ENCODE measurements at places on chromosomes 1 and 21.

DNA sequence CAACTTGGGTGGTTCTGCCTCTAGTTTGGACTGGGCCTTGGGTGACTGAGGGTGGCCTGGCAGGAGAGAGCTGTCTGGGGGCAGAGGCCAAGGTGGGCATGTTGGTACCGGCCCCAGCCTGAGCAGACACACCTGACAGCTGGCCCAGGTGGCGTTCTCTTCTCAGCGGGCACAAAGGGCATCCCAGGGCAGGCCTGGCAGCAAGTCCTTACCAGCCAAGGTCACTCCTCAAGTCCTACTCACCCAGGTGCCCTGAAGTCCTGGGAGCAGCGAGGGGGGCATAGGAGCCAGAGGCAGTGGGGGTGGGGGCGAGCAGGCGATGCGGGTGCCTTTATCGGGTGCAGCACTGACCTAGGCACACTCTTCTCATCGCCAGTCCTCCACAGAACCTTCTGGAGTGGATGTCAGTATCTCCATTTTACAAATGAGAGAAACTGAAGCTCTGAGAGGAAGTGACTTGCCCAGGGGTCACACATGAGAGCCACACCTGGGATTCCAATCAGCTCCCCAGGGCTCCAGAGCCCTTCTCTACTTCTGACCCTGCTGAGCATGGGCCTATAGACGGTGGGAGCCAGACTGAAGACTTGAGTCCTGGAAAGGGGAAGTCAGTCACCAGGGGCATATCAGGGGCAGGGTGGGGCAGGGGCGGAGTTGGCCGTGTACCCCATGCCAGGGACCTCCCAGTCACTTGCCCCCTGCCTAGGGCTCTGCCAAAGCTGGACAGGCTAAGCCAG lies 587 bp upstream of the SLC25A34 start:
- DNase-seq = no peak

DNA sequence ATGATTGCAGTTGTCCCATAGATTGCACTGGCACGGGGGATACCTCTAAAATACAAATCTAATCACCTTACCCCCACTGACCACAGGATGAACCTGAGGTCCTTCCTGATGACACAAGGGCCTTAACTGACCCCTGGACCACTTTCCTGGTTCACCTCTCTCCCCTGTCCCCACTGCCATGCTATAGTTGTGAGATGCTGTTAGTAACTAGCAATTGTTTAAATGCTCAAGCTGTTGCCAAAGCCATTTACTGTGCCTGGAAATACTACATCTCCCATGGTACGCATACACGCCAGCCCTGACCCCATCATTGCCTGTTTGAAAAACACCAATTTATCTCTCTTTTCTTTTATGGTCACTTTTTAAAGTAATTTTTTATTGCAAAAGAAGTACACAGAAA lies 29.1 kb upstream of the RGS8 start:
- DNase-seq = no peak

- no peak for DNase-seq
Measured at GRCh38 chr1:38087676-38088075, 41.1 kb upstream of the POU3F1 start.

DNA sequence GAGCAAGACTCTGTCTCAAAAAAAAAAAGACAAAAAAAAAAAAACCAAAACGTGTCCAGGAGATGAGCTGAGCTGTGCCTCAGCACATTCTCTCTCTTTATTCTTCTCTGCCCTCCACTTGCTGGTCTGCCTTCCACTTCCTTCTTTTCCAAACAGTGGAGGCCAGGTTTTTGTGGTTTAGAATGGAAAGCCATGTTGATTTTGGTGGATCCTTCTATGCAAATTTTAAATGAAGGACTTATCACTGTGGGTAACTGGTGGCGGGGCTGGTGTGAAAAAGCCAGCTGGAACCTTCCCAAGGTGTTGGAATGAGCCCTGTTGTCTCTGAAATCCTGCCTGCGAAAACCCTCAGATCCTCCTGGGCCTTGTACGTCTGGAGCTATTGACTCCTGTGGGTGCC lies 61.9 kb downstream of the PTPRU start:
- no peak for DNase-seq

GRCh38 chr1:26079960-26080814 lies 12.8 kb upstream of the TRIM63 start:
- no peak for DNase-seq

GRCh38 chr1:168966217-168966616 lies 140.3 kb upstream of the ATP1B1 start:
- no peak for DNase-seq

- peak; percentile 41 for DNase-seq
Measured at GRCh38 chr1:202143768-202144401, 652 bp downstream of the ARL8A start.

DNA sequence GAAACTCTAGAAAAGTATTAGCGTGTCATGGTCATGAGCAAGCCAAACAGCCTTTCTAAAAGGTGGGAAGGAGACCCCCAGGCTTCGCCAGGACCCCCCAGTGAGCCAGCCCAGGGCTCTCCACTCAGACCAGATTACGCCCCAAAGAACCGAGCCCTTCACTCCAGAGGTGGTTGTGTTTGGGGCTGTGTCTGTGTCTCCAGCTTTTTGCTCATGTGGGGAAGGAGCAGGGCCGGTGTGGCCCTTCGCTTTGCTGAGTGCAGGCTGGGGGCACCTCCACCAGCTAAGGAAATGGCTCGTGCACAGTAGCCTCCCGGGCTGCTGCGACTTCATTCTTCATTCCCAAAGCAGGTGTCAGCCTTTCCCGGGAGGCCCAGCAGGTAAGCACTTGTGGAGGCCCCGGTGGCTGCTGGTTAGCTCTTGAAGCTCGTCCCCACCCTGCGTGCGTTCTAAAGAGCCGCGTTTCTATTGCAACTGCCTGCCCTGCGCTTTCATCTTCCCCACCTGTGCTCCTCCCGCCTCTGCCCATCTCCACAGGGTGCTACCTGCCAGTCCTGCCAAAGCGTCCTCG lies 531 bp downstream of the TSPEAR start:
- no peak for DNase-seq

GRCh38 chr1:150364231-150365003 lies 470 bp downstream of the RPRD2 start:
- DNase-seq = peak; percentile 92

DNA sequence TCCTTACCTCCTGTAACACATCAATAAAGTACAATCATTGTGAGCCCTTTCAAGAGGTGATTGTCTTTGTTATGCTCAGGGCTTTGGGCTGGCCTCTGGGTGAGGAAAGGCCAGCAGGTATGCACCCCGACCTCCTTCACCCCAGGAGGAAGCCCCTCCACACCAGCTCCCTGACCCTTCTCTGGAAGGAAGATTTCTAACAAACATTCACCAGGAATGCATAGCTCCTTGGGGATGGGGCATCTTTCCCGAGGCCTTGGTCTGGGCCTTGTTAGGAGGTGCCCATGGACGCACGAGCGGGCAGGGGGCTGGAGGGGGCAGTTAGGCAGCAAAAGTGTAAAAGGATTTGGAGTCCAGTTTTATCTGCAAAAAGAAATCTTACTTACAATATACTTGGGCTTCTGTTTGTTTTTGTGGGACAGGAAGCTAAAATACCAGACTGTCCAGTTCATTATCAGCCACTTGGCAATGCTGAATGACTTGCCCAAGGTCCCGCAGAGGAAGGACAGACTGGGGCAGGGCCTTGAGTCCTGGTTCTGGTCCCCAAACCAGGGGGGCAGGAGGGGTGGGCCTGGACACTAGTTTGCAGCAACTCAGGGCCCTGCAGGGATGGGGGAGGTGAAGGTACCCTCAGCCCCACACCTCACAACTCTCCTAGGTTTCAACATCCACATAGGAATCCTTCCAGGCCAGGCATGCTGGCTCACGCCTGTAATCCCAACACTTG lies 10.1 kb downstream of the ZC3H12A start:
- peak; percentile 28 for DNase-seq

DNA sequence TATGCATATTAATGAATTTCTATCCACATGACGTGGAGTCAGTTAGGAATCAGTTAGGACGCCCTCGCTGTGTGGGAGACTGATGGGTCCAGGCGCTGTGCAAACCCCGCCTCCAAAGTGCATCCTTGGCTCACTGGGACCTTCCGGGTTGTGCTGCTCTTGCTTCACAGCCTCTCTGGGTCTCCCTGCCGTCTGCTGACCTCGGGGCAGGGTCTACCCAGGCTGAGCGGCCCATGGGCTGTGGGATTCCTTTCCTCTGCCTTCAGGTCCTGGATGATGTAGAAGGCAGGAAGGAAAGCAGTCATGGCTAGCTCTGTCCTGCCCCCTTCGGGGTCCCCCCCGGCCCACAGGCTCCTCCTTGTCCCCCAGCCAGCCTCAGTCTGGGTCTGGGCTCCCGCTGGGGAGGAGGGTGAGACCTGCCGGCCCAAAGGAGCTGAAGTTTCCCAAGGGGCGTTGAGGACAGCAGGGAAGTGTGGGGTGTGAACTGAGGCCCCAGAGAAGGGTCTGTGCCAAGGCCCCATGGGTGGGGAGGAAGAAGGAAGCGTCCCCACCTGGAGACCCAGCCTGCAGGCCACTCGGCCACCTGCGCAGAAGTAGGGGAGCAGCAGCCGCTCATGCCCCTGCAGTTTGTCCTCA lies 24.6 kb upstream of the CDK11A start:
- no peak for DNase-seq

DNA sequence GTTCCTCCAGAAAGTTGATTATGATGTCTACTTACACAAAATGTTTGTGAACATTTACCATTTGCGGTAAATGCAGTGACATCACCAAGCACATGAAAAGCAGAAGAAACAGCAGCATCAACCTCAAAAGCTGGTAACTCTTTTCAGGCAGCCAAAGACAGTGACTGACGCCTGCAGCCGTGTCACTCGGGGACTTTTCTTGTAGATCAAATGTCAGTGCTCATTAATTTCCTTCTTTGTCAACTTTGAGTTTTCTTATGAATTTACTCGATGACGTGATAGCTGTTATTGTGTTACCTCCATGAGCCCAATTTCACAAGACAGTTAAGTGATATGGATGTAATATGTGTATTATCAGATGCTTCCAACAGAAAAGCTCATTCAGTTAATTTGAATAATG lies 92.5 kb downstream of the RIPK4 start:
- DNase-seq = no peak

GRCh38 chr1:234950598-234950997 lies 178.0 kb downstream of the TOMM20 start:
- DNase-seq = no peak

DNA sequence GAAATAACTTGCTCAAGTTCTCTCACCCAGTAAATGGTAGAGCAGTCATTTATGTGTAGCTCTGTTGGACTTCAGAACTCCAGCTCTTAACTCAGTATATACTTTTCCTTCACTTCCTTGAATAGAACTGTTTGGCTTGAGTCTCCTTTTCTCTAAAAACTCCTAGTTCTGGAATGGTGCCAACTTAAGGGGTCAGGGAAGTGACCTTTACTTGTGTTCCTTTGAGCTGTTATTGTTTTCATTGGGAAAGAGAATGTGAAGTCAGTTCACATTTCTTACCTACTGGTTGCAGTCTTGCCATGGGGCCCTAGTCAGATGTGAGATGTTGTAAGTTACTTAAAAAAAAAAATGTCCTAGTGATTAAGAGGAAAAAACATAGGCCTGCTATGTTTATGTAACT lies 77.0 kb upstream of the MACF1 start:
- no peak for DNase-seq

- no peak for DNase-seq
Measured at GRCh38 chr1:15226388-15227255, 20.4 kb upstream of the FHAD1 start.
